ENCODE measurements at places on chromosomes 13 and 19. TPM values are rescaled to one million over a fixed set of nuclear protein-coding genes. Genes with fewer than 3 reads are reported as not detected.

DNA sequence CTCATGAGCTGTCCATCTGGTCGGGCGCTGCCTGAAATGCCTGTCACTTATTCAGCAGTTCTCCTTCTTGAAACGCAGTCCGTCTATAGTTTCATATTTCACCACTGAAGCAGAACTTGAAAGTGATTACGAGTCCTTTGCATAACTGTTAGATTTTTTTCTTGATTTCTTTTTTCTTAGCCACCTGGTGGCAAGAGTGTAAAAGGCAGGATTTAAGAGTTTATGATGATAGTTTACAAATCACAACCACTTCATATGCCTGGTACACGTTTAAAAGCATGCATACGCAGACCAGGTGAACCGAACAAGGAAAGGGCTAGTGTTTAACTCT is 45.8 kb downstream of the GGACT start:
- peak; percentile 28 for DNase-seq

Gene MED25
- 55.4 TPM for total RNA-seq

GRCh38 chr19:16877581-16877980 is 11.2 kb upstream of the F2RL3 start:
- DNase-seq = no peak

- DNase-seq = peak; percentile 89
Observed at GRCh38 chr19:13833330-13834243, 38.3 kb downstream of the ZSWIM4 start.

Gene ATP4A
- not detected for total RNA-seq

Gene KLK8
- not detected for total RNA-seq

Gene FGF14
- total RNA-seq = not detected

DNA sequence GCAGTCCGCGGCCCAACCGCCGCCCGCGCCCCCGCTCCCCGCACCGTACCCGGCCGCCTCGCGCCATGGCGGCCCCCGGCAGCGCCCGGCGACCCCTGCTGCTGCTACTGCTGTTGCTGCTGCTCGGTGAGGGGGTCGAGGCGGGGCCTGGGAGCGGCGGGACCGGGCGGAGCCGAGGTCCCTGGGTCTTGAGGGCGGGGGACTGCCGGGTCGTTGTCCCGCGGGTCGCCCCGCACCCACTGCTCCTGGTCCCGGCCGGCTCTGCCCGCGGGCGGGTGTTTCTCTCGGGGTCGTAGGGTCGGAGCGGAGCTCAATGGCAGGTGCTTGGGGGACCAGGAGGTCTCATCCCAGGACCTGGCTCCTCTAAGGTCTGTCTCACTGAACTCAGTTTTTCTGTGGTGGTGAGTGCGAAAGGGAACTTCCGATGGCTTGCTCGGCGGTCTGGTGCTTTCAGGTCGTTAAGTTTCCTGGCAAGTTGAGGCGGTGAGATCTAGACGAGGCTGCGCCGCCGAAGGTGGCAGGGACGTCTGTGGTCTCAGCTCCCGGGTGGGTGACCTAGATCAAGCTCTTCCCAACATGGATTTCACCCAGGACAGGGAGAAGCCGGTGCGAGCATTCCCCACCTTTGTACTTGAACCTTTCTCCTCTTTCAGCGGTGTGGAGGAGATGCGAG is 467 bp downstream of the LAMP1 start:
- DNase-seq = peak; percentile 49

DNA sequence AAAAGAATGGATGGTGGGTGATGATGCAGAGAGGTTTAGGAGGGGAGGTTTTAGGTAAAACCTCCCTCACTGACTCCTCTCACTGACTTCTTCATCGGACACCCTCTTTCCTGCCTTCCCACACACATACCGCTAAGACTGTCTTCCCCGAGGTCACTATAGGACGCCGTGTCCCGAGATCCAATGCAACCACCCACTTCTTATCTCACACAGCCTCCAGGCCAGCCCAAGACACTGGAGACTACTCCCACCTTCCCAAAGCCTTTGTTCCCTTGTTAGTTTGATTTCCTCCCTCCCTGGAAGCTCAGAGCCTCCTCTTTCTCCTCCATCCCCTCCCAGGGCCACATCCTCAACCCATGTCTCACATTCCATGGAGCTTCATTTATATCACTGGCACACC is 16.5 kb upstream of the CAMSAP3 start:
- DNase-seq = no peak

GRCh38 chr13:78603240-78603957 is at the start of gene POU4F1:
TSS of gene POU4F1 (minus strand) at chr13:78603552. CDS start at chr13:78603326, 226 bp downstream.
- no peak for DNase-seq

Gene SBK3
- total RNA-seq = not detected

GRCh38 chr19:6023936-6024335 is 46.0 kb upstream of the RANBP3 start:
- no peak for DNase-seq

DNA sequence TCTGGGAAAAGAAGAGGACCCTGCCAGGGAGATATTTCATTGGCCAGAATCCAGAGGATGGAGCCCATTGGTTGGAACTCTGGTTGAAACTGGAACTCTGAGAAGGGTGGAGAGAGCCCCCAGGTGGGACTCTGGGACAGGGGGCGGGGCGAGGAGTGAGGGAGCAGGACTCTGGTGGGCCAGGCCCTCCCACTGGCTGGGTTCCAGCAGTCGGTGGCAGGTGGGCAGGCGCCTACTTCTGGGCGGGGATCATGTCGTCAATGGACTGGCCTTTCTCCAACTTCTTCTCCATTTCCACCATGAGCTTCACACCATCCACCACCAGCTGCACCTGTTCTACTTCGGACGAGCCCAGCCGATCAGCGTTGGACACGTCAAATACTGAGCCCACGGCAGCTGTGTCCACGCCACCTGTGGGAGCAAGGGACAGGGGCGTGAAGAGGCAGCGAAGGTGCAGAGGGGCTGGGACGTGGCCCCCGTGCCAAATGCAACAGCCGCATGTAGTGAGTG is 16.1 kb downstream of the CKM start:
- DNase-seq = no peak

DNA sequence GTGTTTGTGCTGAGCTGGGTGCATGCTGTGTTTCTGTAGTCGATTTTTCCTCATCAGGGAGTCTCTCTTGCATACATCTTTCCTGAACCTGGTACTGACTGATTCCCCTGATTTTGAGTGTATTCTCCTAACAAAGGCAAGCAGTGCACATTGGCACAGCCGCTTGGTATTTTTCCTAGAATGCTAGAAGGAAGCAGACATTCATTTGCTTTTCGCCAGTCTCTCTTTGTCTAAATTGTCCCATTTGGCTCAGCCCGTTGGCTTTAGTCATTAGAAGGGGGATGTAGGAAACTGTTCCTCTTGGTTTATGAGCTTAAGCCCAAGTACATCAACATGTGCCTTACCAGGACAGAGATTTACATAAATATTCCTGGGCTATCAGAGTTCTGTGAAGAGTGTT is 266.1 kb upstream of the TMTC4 start:
- DNase-seq = no peak

DNA sequence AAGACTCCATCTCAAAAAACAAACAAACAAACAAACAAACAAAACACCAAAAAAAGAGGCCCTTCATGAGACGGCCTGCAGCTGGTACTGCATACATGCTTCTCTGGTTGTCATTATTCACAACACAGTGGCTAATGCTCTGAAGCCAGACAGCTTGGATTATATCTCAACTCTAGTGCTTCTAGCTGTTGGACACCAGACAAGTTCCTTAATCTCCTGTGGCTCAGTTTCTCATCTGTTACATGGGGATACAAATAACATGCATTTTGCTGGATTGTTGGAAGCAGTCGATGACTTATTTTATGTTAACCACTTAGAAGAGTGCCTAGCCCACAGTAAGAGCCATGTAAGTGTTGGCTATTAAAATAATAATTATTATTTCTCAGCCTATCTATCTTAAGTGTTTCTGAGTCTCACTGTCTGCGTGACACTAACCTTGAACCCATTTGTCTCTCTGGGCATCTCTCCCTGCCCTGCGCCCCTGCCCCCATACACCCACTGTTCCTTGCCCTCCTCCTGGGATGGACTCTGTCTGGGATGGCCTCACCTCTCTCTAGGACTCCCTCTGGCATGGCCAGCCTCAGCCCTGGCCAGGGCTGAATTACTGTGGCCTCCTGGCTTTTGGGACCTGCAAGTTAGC is 3.1 kb upstream of the JUNB start:
- no peak for DNase-seq

GRCh38 chr19:8132858-8133458 is 16.4 kb downstream of the FBN3 start:
- DNase-seq = no peak

DNA sequence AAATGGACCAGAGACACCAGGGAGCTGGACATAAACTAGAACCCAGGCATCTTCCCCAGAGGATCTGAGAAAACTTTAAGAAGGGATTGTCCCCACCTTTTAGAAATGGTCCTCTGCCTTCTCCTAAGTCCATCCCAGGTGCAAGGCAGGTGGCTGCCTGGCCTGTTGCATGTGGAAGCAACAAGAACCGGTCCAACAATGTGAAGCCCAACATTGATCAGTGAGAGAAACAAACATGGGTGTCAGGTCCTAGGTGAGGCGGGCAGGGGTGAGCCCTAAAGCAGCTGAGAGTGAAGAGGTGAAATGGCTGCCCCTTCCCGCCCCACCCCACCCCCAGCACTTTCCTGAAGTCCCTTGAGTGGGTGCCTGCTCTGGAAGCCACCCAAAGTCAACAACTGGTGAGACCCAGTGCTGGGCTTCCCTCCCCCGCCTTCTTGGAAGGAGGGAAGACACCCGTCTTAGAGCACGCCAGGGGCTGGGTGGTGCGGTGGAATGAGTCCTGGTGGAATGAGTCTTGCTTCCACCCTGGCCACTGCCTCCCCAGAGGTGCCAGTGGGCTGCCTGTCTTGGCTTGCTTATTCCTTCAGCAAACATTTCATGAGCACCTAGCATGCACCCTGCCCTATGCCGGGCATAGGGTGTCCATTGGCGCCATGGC is 1.7 kb downstream of the AP1M1 start:
- DNase-seq = no peak

Gene NLRP7
- not detected for total RNA-seq

Gene TMEM238
- total RNA-seq = 13.6 TPM

Gene BORA
- 6.5 TPM for total RNA-seq

DNA sequence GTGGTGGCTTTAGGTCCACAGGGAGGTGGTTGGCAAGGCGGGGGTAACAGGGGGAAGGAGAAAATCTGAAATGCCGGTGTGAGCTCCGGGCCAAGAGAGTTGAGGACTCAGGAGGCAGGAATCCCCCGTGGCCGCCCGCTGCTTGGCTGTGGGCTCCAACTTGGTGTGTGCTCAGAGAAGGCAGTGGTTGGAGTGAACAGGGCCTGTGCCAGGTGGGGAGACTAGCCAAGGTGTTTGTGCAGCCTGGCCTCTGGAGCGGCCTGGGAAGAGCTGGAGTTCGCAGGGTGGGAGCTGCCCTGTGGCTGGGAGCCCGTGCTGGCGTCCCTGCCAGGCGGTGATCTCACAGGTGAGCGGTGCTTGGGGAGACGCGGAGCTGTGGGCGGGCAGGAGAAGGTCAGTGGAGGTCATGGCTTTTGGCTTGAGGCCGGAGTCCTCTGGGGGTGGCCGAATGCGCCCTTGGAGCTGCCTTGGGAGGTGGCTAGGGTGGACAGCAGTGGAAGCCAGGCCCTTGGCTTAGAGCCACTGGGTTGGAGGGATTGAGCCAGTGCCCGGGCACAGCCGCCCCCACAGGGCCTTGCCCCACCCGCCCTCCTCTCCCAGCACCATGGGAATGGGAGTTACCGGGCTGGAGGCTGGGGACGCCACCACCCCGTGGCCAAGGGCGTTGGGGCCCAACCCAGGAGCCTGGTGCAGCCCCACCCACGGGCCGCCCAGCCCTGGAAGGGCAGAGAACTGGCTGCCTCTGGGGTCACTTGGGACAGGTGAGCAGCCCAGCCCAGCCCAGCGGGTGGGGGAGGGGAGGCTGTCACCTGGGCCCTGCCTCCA is 7.1 kb upstream of the CIRBP start:
- no peak for DNase-seq

- no peak for DNase-seq
Observed at GRCh38 chr13:42377640-42378382, 105.9 kb downstream of the AKAP11 start.

DNA sequence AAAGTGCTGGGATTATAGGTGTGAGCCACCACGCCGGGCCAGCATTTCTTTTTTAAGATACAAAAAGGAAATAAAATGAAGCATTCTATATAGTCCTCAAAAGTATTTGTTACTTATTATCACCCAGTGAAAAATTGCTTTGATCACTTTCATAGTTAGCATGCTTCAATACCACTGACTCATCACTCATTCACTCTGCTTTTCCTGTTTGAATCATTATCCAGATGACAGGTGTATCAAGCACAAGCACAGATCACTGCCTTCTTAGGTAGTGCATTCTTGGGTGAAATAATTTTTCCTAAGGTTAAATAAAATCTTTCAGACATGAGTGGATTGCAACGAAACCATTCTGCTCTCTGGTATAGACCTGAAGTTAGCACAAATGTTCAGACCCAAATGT is 35.8 kb upstream of the SPART start:
- DNase-seq = no peak

Gene PDX1
- not detected for total RNA-seq

GRCh38 chr13:113883921-113884804 is 20.3 kb upstream of the GAS6 start:
- DNase-seq = no peak

GRCh38 chr13:50450279-50450678 is 393.2 kb downstream of the DLEU7 start:
- no peak for DNase-seq

Gene CGB3
- not detected for total RNA-seq

GRCh38 chr19:8835877-8836276 is 3.7 kb downstream of the MBD3L1 start:
- no peak for DNase-seq

Measured in naive thymus-derived CD4-positive, alpha-beta T cell (primary cell).